ENCODE measurements at places on chromosomes 7 and 10. TPM values are rescaled to one million over a fixed set of nuclear protein-coding genes. Genes with fewer than 3 reads are reported as not detected.

DNA sequence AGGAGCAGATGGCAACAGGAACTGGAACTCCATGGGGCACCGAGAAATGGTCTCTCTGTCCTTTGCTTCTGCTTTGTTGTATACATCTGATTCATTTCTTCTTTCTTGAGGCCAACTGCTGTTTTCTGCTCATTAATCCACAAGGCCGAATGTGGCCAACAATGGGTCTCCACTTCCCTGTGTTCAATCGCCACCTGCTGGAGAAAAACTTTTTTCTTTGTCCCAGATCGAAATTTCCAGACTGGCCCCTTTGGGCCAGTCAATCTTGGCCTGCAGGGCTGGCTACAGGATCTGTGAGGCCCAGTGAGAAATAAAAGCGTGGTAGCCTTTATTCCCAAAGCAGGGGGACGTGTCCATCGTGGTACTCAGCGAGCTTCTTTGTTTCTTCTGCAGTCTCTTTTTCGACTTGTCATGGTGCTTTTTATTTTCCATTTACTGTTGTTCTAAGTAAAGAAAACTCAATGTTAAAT lies 58.8 kb downstream of the PARP12 start:
- no peaks in the 10 kb centered on the region for H3K27me3 ChIP-seq
- H3K4me1 ChIP-seq, result no peaks in the 10 kb centered on the region
- no peak overlapping the region for H3K27ac ChIP-seq
- H3K36me3 ChIP-seq, result no peaks in the 10 kb centered on the region

DNA sequence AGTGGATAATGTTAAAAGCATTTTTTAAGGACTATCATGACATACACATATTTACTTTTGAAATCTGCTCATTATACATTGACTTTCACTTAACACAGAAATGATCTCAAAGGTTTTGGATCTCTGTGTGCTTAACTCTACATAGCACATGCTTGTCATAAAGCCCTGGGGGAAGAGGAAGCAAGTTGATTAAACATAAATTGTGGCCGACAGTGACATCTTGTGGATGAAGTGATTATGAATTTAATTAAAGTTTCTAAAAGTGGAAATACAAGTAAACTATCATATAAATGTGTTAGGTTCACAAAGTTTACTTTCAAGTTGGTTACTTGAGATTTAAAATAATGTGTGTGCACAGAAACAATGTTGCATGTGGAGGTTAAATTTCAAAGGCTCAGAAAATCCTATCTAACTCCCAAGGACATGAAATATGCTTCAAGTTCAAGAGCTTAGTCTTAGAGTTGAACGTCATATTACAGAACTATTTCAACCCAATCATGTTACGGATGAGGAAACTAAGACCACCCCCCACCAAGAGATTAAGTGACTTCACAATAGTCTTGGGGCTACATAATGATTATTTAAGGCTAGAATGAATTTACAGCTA lies 1247.8 kb downstream of the GATA3 start:
- H3K36me3 ChIP-seq, result no peaks in the 10 kb centered on the region
- no peak for DNase-seq
- peaks cover 5% of the 10 kb centered on the region for H3K27me3 ChIP-seq
- no peak overlapping the region for H3K27ac ChIP-seq
- peaks cover 7% of the 10 kb centered on the region for H3K4me1 ChIP-seq

DNA sequence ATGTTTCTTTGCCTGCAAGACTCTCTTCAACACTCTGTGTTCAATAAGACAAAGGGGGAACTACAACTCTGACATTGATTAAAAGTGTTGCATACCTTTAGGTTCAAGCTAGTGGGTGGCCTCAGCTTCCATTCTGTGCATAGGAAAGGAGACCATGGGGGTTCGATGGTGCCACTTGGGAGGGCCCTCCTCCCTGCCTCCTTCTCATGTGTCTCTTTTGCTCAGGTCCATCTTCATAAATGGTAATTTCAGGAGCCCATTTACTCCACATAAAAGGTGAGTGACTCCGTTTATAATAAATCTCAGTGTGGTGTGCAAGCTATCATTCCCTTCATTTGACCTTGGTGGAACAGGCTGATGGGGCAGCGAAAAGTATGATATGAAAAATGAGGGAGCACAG lies 285.1 kb downstream of the LRMDA start:
- no peak for DNase-seq
- no peak overlapping the region for H3K4me3 ChIP-seq
- no peaks in the 10 kb centered on the region for H3K36me3 ChIP-seq
- peaks cover 10% of the 10 kb centered on the region for H3K27me3 ChIP-seq

HABP2 gene
- total RNA-seq, result not detected

DNA sequence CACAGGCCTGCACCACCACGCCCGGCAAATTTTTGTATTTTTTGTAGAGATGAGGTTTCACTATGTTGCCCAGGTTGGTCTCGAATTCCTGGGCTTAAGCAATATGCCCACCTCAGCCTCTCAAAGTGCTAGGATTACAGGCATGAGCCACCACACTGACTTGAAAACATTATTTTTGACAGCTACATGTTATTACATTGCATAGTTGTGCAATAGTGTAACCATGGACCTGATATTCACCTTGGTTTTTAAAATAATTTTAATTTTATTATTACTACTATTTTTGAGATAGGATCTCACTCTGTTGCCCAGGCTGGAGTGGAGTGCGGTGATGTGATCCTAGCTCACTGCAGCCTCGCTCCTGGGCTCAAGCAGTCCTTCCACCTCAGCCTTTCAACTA lies 18.4 kb downstream of the AKAP9 start:
- peaks cover 4% of the 10 kb centered on the region for H3K4me1 ChIP-seq
- H3K4me3 ChIP-seq, result no peak overlapping the region
- H3K27ac ChIP-seq, result no peak overlapping the region
- DNase-seq, result no peak

Measured in activated T-helper 2 cell treated with anti-CD3 and anti-CD28 coated beads, Interferon-gamma antibody, Interleukin-2, Interleukin-4, amounts not matched to agents 10 μg/mL and 5 μg/mL and 100 μg/mL, durations not matched to agents 14 hours and 24 hours and 36 hours (primary cell).